ENCODE measurements at places on chromosomes 2 and 18.

GRCh38 chr18:40473221-40474029 is 1481.6 kb upstream of the PIK3C3 start:
- no peak for DNase-seq

- no peak for DNase-seq
Observed at GRCh38 chr18:25298853-25299274, 53.1 kb downstream of the ZNF521 start.

- DNase-seq = no peak
Observed at GRCh38 chr2:181426672-181427071, 30.5 kb upstream of the ITGA4 start.

GRCh38 chr18:64513401-64513800 is 364.5 kb upstream of the LINC00305 start:
- no peak for DNase-seq

GRCh38 chr2:215961981-215962380 is 51.4 kb downstream of the MREG start:
- DNase-seq = no peak

GRCh38 chr2:57563015-57563414 is 483.6 kb upstream of the VRK2 start:
- no peak for DNase-seq

- no peak for DNase-seq
Observed at GRCh38 chr2:120791962-120792297, 56.3 kb downstream of the GLI2 start.

DNA sequence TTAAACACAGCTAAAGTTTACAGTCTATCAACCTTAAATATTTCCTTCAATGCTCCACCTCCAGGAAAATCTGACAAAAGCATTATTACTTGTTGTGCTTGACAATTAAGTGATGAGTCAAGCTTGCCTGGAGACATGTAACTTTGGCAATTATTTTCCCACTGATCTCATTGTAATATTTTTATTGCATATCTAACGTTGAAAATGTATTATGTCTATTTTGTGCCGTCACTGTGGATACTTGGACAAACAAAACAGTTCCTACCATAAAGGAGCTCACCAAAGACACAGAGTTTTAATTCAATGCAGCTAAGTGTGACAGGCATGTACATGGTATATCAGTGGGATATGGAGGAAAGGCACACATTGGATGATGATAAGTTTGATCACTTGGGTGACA is 24.7 kb downstream of the RNF103 start:
- no peak for DNase-seq

Measured in osteocyte (in vitro differentiated cells).